ENCODE measurements at places on chromosomes 3 and 15.

DNA sequence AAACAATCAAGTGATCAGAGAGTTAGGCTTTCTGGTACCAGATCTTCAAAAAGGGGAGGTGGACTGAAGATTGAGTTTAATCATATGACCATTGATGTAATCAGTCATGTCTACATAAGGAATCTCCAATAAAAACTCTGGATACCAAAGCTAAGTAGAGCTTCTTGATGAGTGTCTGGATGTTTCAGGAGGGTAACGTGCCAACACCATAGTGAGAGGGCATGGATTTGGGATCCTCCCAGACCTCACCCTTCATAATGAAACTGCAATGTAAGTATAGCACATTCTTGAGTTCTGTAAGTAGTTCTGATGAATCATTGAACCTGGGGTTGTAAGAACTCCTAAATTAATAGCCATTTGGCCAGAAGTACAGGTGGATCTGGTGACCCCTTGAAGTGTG is 21.3 kb downstream of the PGPEP1L start:
- DNase-seq = no peak

GRCh38 chr15:85880501-85881190 is 85.9 kb upstream of the KLHL25 start:
- DNase-seq = no peak

GRCh38 chr15:57671636-57672035 is 34.9 kb upstream of the POLR2M start:
- DNase-seq = no peak

GRCh38 chr3:16372362-16373292 is 107.6 kb downstream of the OXNAD1 start:
- no peak for DNase-seq

- DNase-seq = no peak
Measured at GRCh38 chr3:14890476-14890875, 56.9 kb upstream of the NR2C2 start.

DNA sequence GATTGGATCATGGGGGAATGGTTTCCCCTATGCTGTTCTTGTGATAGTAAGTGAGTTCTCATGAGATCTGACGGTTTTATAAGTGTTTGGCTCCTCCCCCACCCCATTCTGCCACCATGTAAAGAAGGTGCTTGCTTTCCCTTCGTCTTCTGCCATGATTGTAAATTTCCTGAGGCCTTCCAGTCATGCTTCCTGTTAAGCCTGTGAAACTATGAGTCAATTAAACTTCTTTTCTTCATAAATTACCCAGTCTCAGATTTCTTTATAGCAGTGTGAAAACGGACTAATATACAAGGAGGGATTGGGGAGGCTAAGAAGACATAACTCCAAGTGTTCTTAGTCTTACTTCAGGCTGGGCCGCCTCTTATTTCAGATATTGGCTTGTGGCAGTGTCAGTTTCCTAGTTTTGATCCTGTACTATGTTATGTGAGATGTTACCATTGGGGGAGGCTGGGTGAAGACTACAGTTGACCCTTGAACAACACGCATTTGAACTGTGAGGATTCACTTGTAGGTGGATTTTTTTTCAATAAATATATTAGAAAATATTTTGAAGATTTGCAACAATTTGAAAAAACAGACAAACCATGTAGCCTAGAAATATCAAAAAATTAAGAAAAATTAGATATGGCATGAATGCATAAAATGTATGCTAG is 44.9 kb downstream of the NMD3 start:
- DNase-seq = no peak

- no peak for DNase-seq
Measured at GRCh38 chr3:141575879-141576743, 89.3 kb downstream of the RASA2 start.

- DNase-seq = no peak
Measured at GRCh38 chr15:64383760-64384159, 2.5 kb upstream of the PCLAF start.

GRCh38 chr3:14771593-14772497 is 46.9 kb upstream of the FGD5 start:
- DNase-seq = no peak

GRCh38 chr15:96331945-96332636 is 1.6 kb downstream of the NR2F2 start:
- no peak for DNase-seq

DNA sequence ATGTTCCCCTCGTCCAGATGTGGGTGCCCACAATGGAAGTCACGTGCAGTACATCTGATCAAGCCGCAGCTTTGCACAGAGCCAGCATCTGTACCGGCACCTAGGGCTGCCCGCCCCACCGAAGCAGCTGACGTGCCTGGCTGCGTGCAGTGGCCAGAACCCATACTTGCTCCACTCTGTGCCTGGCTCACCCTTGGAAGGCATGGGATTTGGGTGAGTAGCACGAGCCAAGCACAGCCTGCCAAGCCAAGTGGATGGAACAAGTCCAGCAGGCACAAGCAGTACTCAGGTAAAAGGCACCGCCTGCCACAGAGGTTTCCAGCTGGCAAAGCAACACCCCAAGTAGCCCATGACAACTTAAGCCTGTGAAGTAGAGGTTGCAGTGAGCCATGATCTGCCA is 261.3 kb downstream of the TBC1D5 start:
- DNase-seq = no peak

GRCh38 chr3:148528024-148528423 is 169.7 kb upstream of the AGTR1 start:
- DNase-seq = no peak

- DNase-seq = no peak
Measured at GRCh38 chr15:35757361-35757760, 211.4 kb upstream of the DPH6 start.

GRCh38 chr3:196220587-196220986 is 4.3 kb downstream of the SLC51A start:
- no peak for DNase-seq

DNA sequence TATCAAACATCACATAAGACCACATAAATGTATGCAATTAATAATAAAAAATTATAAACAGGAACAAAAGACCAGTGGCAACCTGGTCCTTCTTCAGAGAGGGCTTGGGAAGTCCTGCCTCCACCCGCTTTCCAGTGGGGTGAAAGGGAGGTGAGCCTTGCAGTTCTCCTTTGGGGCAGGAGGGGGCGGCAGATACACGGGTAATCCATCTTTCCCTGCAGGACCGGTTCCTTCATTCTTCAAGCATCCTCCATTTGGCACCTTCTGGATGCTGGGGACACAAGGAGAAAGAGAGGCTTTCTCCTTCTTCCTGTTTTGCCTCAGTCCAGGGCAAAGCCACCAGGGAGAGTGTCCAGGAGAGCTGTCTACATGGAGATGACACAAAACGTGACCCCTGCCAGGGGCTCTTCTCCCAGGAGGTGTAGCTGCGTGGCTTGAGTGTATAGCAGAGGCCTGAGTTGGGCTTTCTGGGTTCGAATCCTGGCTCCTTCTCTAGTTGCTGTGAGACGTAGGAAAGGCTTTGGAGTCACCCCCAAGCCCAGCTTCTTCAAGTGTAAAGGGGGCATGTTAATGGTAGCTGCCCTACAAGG is 23.2 kb downstream of the RPLP1 start:
- DNase-seq = peak; percentile 48

DNA sequence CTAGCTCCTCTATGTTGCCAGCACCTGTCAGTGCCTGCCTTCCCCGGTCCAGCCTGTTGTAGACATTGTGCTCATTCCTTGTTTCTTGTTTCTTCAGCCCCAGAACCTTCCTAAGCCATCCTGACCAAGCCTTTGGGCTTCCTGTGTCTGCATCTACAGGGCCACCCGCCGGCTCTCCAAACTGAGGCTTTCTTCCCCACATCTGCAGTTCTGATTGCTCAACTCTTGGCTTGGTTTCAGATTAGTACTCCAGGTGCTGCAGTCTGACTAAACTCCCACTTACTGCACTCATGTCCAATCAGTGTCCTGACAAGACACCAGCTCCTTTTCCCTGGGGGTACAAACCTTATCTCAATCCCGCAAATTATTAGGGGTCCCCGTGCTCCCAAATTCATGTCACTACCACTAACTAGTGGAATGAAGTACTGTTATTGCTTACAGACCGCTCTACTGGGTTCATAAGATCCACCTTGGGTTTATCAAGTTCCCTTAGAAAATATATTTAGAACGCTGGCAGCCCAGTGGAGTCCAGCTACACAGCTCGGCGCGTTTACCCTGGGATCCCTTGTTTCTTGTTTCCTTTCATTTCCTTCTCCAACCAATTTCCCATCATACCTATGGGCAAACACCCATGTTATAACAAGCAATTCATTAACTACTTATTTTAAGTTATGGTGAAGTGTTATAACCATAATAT is 114.2 kb upstream of the TJP1 start:
- no peak for DNase-seq

DNA sequence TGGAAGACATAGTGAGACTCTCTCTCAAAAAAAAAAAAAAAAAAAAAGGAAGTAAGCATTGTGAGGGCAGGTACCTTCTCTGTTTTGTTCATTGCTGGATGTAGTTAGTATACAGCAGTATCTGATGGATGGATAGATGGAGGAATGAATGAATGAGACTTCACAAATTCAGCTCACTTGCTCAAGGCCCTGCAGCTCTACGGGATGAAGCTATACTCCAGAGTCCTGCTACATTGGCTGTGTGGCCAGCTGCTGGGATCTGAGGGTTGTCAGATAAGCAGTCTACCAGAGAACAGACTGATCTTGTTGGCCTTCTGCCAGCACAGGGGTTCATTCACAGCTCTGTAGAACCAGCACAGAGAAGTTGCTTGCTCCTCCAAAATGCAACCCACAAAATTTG is 35.0 kb downstream of the MLH1 start:
- no peak for DNase-seq

- DNase-seq = no peak
Measured at GRCh38 chr3:141083836-141084649, 32.9 kb downstream of the SPSB4 start.

GRCh38 chr3:42697289-42698051 is 5.1 kb downstream of the HHATL start:
- DNase-seq = no peak

GRCh38 chr3:192897005-192897404 is 20.7 kb downstream of the MB21D2 start:
- no peak for DNase-seq

DNA sequence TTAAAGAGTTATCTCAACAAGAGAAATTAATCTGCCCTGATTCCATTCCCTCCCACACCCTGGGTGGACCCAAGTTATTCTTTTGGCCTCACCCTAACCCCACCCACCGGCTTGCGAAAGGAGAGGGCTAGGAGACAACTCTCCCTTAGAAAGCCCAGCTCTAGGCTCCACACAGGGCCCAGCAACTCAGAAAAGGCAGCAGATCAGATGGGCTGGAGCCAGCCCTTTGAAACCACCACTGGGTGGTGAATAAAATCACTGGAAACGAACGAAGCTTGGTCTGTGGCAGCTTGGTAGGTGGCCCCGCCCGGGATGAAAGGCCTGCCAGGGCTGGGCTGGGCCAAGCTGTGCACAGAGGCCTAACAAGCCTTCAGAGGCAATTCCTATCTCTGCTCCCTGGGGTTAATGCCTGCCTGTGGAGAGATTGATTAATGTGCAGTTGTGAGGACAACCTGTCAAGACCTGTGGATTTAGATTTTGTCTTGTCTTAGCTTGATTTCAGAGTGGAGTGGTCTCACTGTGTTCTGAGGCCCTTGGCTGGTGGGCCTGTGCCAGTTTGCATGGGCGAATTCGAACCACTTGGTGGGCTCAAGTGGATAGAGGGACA is 38.8 kb downstream of the BHLHE40 start:
- DNase-seq = no peak

- no peak for DNase-seq
Measured at GRCh38 chr3:184405075-184406030, 25.5 kb downstream of the CHRD start.

DNA sequence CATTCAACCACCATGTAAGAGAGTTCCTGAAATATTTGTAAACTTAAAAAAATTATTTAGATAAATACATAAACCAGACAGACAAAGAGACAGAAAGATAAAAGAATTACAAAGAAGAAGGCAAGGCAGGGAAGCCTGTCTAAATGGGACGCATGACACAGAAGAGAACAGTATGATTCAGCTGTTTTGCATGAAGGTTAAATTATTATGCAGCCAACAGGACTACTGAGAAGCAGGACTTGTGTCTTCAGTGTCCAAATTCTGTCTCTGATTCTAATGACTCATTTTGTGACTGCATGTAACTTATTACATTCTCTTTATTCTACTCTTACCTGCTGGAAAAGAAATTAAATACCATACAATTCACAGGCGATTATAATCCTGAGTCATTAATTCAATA is 340.4 kb upstream of the KCNMB2 start:
- no peak for DNase-seq

Data from T-helper 2 cell (primary cell).